MV-4-11 (cell line): ENCODE measurements at places on chromosomes 7 and 10.

- peak; percentile 90 for DNase-seq
These were observed 2.5 kb upstream of the AVPI1 start for GRCh38 chr10:97689559-97690020.

DNA sequence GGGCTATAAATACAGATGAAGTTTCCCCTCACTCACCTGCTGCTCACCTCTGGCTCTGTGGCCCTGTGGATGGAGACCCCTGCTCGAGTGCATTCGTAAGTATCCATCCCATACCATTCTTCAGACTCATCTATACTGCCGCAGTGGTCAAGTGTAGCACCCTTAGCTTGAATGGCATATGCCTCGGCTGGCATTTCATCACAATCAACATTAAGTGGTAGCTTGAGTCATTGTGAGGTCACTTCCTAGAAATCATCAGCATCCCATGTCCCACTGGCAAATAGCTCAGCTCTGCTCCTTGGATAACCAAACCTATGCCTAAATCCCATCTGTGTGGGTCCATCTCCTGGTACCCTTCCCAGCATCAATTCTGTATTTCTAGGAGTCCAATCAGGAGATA is 38.2 kb downstream of the MDH2 start:
- no peak for DNase-seq

DNA sequence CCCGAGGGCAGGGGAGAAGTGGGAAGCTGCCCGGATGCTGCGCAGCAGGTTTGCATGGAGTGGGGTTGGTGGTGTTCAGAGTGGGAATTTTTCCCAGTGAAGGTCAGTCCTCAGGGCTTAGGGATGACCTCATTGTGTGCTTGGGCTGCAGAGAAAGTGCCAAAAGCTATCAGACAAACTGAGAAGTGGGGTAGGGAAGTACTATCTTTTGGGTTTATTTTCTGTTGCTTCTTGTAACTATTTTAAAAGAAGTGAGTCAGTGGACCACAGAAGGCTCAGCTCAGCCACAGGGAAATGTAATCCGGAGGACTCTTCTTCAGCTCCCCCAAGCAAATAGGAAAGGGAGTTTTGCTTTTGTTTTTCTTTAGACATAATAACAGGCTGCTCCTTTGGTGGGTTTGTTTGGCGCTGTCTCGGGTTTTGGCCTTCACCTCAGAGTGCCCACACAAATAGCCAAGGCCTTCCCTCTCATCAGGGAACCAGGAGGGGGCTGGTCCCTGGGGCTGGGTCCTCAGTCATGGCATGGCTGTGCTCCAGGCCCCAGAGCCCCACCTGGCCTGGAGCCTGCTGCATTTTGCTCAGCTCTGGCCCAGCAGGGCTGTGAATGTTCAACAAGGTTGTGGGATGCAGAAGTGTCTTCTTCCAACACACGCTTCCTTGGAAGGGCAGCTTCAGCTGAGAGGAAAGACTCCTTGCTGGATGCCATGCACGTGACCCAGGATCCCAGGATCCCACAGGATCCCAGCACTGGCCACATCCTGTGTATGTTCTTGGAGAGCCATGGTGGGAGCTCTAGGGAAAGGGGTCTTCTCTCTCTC is 5.4 kb upstream of the FAM170B start:
- peak; percentile 94 for DNase-seq

DNA sequence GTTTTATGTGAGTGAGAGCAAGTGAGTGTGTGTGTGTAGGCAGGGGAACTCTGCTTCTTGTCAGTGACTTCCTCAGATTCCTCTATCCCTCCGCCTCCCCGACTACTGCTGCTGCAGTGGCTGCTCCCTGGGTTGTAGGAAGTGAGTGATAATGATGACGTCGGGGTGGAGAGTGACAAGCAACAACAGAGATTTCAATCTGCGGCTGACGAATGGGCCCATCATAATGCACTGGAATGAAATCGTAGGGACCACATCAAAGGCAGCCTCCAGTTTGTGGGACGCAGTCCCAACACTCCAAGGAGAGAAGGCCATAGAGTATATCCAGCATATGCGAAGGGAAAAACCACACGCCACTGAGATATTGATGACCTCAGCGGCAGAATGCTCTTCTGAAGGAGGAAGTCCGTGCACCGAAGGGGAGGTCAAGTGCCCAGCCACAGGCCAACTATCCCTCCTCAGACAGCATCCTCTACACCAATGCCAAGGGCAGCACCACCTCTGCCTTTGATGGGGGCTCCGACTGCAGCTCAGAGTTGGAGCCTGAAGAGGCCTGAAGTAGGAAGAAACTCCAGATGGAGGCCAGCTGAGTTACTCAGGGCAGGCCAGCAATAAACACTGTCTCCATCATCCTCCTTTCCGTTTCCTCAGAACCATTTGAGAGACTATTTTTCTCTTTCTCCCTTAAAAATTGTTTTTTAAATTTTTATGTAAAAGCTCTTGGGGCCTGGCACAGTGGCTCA is 11.3 kb upstream of the STMP1 start:
- DNase-seq, result peak; percentile 35

GRCh38 chr7:146728611-146729010 is 612.0 kb downstream of the CNTNAP2 start:
- no peak for DNase-seq

GRCh38 chr10:97664282-97664850 is 22.7 kb downstream of the AVPI1 start:
- peak; percentile 12 for DNase-seq

DNA sequence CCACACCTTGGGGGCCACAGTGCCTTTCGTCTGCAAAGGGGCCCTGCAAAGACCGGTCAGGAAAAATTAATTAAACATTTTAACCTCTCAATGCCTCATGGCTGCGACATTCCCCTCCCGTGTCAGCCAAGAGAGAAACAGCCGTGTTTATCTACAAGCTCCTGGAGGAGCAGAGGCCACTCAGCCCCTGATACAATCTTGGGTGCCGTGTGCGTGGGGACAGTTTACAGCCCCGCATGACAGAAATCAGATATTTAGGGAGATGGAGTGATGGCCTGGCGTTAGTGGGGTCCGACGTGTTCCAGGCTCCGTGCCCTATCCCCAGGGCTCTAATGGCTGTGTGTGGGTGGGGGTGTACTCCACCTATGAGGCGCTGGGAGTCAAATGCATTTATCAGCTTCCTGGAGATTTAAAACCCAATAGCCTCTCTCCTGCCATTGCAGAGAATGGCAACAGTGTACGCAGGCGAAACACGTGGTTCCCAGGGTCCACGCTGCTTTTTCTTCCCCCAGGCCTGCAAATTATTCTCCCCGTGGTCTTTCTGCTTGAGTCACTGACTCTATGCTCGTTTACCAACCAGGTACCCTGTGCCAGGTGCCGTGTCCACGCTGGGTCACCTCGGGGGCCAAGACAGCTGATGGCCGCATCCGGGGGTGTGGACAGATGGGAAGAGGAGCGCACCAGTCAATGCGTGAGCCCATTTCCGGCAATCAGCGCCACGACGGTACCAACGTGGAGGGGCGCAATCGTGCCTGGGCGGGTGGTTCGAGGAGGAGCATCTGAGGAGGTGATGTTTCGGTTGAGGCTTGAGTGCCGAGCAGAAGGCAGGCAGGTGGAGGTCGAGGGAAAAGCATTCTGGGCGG is 26.6 kb upstream of the PSMG3 start:
- no peak for DNase-seq

- no peak for DNase-seq
These were observed 312.5 kb upstream of the CHRM2 start for GRCh38 chr7:136555933-136556332.

- no peak for DNase-seq
These were observed 51.4 kb upstream of the GRB10 start for GRCh38 chr7:50834031-50834535.

DNA sequence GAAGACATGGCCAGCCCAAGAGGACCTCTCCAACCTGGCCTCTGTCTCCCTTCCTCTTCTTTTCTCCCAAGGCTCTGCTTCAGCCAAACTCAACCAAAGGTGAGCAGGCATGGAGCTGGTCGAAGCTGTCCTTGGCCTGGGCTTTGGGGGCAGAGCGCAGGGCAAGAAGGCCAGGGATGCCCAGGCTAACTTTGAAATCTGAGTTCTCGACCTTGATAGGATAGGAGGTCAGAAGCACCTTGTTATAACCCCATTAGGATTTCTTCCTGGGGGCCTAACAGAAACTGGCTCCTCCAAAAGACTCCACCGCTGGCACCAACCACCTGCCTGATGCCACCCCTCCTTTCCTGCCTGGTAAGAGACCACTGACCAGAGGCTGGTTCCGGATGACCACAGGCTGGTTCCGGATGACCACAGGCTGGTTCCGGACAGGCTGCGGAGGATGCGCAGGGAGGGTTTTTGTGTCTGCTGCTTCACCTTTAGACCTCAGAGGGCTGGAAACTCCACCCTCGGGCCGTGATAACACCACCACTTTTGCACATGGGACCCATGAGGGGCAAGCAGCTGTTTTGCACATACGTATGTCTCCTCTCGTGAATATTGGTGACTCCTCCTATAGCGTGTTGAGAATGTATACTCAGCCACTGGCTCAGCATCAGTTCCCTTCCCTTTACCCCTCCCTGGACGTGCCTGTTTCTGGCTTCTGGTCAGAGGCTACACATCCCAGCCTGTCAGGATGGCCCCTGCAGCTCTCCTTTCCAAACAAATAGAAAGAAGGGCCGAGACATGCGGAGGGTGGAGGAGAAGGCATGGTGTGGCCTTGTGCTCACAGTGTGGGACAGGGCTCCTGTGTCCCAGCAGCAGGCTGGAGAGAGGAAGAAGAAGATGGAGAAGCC is 140.1 kb downstream of the DNAJB6 start:
- no peak for DNase-seq

DNA sequence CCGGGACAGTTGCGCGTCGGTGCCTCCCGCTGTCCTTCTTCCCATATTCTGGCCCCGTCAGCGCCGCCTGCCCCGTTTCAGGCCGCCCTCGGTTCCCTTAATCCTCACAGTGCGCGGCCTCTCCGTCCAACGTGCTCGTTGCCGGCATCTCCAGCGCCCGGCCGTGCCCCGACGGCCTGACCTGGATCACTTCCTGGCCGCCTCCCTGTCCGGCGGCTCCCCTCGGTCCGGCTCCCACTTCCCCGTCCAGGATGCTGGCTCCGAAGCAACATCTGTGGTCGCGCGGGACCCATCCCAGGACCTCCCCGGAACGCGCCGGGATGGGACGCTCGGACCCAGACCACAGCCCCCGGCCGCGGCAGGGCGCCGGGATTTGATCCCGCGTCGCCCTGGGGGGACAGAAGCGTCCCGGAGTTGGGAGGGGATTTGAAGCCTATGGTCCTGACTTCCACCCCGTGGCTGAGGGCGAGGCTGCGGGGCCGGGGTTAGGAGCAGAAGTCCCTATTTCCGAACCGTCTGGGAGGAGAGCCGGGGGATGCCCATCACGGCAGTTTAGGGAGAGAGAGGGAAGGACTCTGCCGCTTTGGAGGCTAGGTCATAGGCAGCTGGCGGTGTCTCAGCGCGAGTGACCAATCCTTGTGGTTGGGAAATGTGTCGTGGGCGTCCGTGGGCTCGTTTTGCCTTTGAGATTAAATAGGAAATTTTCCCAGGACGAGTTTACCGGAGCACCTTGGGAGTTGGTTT is 53.8 kb downstream of the KCTD7 start:
- DNase-seq, result no peak

- DNase-seq, result no peak
These were observed 167.7 kb downstream of the SH3PXD2A start for GRCh38 chr10:103687718-103688117.

DNA sequence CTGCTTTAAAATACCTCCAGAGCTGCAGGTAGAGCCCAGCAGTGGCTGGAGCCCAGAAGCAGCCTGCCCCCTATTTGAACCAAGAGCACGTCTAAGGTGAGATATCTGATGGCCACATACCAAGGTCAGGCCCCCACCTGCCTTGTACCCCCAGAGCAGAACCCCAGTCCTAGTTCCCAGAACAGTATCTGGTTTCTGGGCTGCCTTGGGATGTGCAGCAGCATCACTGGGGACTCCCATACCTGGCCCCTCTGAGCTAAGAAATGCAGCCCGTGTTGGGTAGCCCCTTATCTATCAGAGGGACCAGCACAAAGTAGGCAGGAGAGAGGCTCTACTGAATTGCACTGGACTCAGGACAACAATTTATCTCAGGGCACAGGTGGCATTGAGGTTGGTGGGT is 8.9 kb downstream of the SFTPD start:
- no peak for DNase-seq

GRCh38 chr7:143906895-143907294 is 4.9 kb upstream of the TCAF1 start:
- no peak for DNase-seq

DNA sequence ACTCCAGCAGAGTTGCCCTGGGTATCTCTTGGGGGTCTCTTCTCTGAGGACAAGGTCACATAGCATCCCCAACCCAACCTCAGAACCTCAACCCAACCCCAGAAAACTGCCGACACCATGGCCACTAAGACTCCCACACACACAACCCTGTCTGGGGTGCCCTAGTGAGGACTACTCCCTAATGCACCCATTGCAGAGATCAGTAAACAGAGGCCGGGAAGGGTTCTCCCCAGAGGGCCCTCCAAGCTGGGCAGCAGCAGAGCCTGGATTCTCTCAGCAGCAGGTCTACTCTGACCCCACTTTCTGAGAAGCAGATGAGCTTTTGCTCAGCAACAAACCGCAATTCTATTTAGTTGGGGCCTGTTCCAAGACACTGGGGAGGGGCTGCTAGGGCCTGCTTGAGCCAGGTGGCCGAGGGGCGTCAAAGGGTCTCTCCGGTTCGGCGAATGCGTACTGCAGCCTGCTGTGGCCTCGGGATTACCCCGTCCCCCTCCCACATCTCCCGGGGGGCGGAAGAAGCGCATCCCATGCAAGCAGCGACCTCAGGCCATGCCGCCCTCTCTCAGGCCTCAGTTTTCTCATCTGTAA is 828 bp downstream of the OGDHL start:
- DNase-seq, result no peak

- no peak for DNase-seq
These were observed 99.7 kb downstream of the ADCYAP1R1 start for GRCh38 chr7:31151849-31152248.

DNA sequence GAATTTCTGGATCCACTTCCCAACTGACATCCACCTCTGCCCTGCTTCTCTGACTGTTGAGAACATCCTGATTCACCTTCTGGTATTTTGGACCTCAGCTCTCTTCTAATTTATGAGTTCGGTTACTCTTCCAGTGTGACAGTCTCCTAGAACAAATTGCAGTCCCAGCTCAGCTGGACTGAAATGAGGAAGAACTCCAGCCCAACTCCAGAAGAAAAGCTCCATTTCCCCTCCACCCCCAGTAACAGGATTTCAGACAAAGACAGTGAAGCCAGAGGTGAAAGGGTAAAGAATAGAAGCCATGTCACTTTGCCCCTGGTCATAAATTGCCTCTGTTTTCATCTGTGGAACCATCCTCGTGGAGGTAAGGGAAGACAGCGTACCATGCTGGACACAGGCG is 26.2 kb upstream of the INHBA start:
- peak; percentile 50 for DNase-seq

- no peak for DNase-seq
These were observed 8.4 kb downstream of the TCF7L2 start for GRCh38 chr10:112958275-112958995.

GRCh38 chr10:28202941-28203352 is 99.9 kb downstream of the MPP7 start:
- DNase-seq, result no peak

GRCh38 chr7:108307595-108307994 is 148.6 kb downstream of the NRCAM start:
- DNase-seq, result no peak

DNA sequence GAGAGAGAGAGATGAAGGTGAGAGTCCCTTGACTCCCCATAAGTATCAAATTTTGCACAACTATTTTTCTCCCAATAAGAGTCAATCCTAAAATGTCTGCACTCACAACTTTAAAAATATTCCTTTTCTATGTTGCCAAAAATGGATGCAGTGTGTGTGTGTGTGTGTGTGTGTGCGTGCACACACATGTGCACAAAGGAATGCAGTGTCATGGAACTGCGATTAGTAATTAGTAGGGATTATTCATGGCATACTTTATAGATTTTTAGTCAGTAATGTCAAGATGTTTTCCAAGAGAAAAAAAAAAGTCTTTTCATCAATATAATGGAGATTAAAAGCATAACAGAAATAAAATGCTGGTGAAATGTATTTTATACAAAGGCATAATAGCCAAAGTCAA is 179.1 kb upstream of the LRRTM3 start:
- DNase-seq, result no peak
